ENCODE measurements at places on chromosomes 2 and 18. TPM values are rescaled to one million over a fixed set of nuclear protein-coding genes. Genes with fewer than 3 reads are reported as not detected.

Gene SGPP2
- 0.49 TPM for total RNA-seq

Gene TACR1
- total RNA-seq, result 2.1 TPM

Gene GCG
- total RNA-seq, result not detected

Gene FAM237A
- total RNA-seq, result not detected

Gene HMSD
- total RNA-seq, result not detected

Gene GAL3ST2
- 0.33 TPM for total RNA-seq

Gene DLGAP1
- total RNA-seq, result 2.6 TPM

Gene ASB18
- total RNA-seq, result not detected

Gene TFPI
- total RNA-seq, result 78.8 TPM

GRCh38 chr2:167265004-167265403, 376.7 kb downstream of the XIRP2 start:
- no peak for DNase-seq
- no peaks in the 10 kb centered on the region for H3K4me1 ChIP-seq
- H3K27me3 ChIP-seq, result no peaks in the 10 kb centered on the region

DNA sequence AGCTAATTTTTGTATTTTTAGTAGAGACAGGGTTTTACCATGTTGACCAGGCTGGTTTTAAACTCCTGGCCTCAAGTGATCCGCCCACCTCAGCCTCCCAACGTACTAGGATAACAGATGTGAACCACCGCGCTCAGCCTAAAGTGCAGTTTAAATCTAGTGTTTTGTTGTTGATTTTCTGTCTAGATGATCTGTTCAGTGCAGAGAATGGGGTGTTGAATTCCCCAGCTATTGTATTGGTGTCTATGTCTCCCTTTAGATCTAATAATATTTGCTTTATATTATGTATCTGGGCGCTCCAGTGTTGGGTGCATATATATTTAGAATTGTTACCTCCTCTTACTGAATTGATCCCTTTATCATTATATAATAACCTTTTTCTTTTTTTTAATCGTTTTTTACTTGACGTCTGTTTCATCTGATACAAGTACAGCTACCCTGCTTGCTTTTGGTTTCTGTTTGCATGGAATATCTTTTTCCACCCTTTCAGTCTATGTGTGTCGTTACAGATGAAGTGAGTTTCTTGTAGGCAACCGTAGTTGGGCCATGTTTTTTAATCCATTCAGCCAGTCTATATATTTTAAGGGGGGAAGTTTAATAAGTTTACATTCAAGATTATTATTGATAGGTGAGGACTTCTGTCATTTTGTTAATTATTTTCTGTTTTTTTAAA, 34.3 kb downstream of the GALM start:
- no peak overlapping the region for H3K27ac ChIP-seq
- peaks cover 12% of the 10 kb centered on the region for H3K4me1 ChIP-seq
- DNase-seq, result no peak
- peaks cover 3% of the 10 kb centered on the region for H3K36me3 ChIP-seq

- no peak for DNase-seq
- H3K36me3 ChIP-seq, result no peaks in the 10 kb centered on the region
- no peak overlapping the region for H3K4me3 ChIP-seq
- no peaks in the 10 kb centered on the region for H3K4me1 ChIP-seq
Observed at GRCh38 chr2:202689898-202690297, 55.1 kb downstream of the FAM117B start.

DNA sequence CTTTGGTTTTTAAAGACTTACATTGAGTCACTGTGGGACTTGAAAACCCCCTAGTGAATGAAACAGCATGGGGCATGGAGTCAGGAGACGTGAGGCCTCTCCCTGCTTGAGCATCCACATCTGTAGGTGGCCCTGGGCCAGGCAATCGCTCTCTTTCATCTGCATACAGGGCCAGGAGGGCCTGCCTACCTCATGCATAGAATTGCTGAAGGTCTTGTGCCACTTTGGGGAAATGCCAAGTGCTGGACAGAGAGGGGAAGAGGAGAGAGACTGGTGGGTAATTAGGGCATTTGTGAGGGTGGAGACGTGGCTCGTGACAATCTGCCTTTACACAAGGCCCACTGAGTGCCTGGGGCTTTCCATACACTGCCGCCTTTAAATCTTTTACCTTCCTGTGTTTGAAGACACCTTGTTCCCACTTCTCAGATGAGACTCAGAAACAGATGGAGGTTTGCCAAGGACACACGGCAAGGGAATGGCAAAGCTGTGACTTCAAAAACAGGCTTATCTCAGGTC, 322.2 kb upstream of the HS6ST1 start:
- H3K27ac ChIP-seq, result no peak overlapping the region
- H3K4me3 ChIP-seq, result no peak overlapping the region
- peak; percentile 51 for DNase-seq
- no peaks in the 10 kb centered on the region for H3K4me1 ChIP-seq

- H3K27me3 ChIP-seq, result no peaks in the 10 kb centered on the region
- H3K27ac ChIP-seq, result no peak overlapping the region
- peaks cover 66% of the 10 kb centered on the region for H3K36me3 ChIP-seq
- H3K4me1 ChIP-seq, result no peaks in the 10 kb centered on the region
- no peak overlapping the region for H3K4me3 ChIP-seq
Observed at GRCh38 chr2:97769711-97770110, 56.3 kb downstream of the ZAP70 start.

DNA sequence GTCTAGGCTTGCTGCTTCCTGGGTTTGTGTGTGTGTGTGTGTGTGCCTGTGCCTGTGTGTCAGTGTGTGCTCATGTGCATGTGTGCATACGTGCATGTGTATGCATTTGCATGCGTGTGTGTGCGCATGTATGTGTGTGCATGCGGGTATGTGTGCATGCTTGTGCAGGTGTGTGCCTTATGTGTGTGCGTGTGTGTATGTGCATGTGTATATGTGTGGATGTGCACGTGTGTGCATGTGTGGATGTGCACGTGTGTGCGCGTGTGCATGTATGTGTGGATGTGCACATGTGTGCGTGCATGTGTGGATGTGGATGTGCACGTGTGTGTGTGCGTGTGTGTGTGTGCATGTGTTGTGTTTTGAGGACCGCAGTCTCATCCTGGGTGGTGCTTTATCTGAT, 42.8 kb downstream of the LPIN1 start:
- H3K4me3 ChIP-seq, result no peak overlapping the region
- H3K27me3 ChIP-seq, result no peaks in the 10 kb centered on the region
- no peak for DNase-seq
- peaks cover 62% of the 10 kb centered on the region for H3K36me3 ChIP-seq

GRCh38 chr18:59286341-59286740, 13.1 kb upstream of the RAX start:
- no peak overlapping the region for H3K4me3 ChIP-seq
- H3K4me1 ChIP-seq, result no peaks in the 10 kb centered on the region
- H3K36me3 ChIP-seq, result no peaks in the 10 kb centered on the region

GRCh38 chr2:74843899-74844298, 10.0 kb downstream of the HK2 start:
- H3K4me1 ChIP-seq, result peaks cover 11% of the 10 kb centered on the region
- H3K36me3 ChIP-seq, result no peaks in the 10 kb centered on the region
- peak overlapping the region; percentile 67 for H3K27ac ChIP-seq
- DNase-seq, result peak; percentile 69
- H3K27me3 ChIP-seq, result no peaks in the 10 kb centered on the region
- no peak overlapping the region for H3K4me3 ChIP-seq

DNA sequence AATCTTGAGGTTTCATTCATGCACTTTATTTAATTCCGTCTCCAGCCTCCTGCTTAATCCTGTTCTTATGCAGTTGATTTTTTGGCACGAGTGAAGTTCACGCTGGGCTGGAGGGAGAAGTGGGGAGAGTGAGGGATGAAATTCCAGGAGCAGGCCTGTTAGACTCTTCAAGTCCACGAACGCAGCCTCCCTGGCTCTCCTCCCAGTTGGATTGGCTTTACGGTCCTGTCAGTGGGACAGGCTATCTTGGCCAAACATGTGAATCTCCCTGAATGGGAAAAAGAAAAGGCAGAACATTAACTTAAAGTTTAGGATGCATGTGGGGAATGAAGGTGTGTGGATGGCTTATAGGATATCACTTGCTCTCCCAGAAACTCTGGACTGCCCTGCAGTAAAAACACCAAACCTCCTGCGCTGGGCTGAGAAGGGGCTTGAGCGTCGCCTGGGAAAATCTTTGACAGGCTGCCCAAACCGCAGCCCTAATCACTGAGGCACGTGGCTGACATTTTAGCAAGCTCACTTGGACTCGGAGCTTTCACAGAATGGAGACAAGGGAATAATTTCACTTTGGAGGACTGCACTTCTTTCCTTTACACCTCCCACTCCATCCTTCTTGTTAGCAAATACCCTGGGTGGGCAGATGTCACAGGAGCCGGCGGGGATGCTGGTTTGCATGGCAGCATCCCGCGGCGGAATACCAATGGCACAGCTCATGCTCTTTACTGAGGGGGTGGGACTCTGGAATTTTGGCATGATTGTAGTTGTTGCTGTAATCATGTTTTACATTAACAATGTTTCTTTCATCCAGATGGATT, 93.9 kb downstream of the ACKR3 start:
- H3K4me1 ChIP-seq, result peaks cover 50% of the 10 kb centered on the region
- no peak overlapping the region for H3K4me3 ChIP-seq
- H3K27me3 ChIP-seq, result no peaks in the 10 kb centered on the region
- H3K27ac ChIP-seq, result peak overlapping the region; percentile 82
- peak; percentile 94 for DNase-seq
- no peaks in the 10 kb centered on the region for H3K36me3 ChIP-seq

DNA sequence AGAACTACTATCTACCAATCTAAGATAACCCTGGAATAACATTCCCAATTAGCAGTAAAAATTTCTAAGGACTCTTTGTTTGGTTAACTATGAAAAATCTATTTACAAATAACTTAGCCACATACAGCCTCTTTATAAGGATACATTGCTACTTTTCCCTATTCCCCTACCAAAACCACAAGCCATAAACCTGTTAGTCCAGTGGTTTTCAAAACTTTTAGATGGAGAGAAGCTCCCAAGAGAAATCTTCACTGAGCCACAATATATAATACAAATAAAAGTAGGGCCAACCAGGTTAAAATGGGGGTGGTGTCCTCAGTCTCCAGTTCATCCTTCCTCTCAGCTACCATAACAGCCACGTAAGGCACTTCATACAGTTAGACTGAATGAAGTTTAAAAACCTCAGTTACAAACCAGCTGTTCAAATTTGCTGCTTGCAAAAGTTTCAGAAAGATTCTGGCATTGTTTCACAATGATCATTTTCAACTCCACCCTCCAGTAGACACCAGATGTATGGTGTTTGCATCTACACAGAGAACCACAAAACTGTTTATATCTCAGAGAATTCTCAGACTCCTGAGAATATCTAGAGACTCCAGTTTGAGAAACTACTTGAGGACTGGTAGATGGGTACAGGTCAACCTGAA, 26.0 kb downstream of the SOS1 start:
- no peaks in the 10 kb centered on the region for H3K27me3 ChIP-seq
- peaks cover 32% of the 10 kb centered on the region for H3K4me1 ChIP-seq
- H3K27ac ChIP-seq, result no peak overlapping the region
- no peak overlapping the region for H3K4me3 ChIP-seq
- H3K36me3 ChIP-seq, result no peaks in the 10 kb centered on the region

GRCh38 chr18:48155856-48156255, 225.4 kb upstream of the SMAD2 start:
- H3K4me1 ChIP-seq, result peaks cover 12% of the 10 kb centered on the region
- no peak overlapping the region for H3K4me3 ChIP-seq
- H3K27me3 ChIP-seq, result no peaks in the 10 kb centered on the region
- no peak for DNase-seq

DNA sequence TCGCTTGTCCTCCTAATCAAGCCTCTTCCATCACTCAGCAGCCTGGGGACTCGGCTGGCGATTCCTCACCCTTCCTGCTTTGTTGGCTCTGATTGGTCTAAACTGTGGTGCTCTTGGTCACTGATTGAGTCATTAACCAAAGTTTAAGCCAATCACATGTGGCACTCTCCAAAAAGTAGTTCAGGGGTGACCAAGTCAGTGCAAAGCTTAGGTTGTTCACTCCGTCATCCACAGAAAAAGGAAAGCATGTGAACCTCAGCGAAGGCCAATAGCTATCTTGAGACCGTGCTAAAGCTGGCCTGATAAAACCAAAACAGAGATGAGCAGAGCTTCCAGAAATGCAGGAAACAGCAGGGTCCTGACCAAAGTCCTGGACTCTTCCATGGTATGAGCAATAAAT, 4.9 kb downstream of the ALPK2 start:
- H3K36me3 ChIP-seq, result no peaks in the 10 kb centered on the region
- no peaks in the 10 kb centered on the region for H3K4me1 ChIP-seq
- no peak for DNase-seq
- H3K27me3 ChIP-seq, result no peaks in the 10 kb centered on the region

DNA sequence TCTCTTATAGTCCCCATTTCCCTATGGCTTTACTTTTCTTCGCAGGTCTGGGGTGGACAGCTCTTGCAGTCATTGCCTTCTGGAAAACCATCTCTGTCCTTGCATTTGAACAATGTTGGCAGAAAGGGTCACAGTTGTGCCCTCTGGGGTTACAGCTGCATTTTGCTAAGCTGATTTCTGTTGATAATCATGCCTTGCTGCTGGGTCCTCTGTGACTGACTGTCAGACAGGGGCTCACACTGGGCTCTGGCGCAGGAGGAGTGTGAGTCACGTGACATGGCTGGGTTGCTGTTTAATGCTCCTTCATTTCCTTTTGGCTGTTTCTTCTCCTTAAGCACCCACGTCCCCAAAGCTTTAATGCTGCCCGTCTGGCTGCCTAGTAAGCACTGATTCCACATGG, 196.6 kb upstream of the LHCGR start:
- peaks cover 27% of the 10 kb centered on the region for H3K27me3 ChIP-seq
- no peak for DNase-seq
- no peak overlapping the region for H3K27ac ChIP-seq
- peaks cover 10% of the 10 kb centered on the region for H3K4me1 ChIP-seq

GRCh38 chr2:197071213-197071612, 144.7 kb upstream of the PGAP1 start:
- H3K27me3 ChIP-seq, result no peaks in the 10 kb centered on the region
- H3K36me3 ChIP-seq, result peaks cover 4% of the 10 kb centered on the region
- no peak overlapping the region for H3K4me3 ChIP-seq
- no peaks in the 10 kb centered on the region for H3K4me1 ChIP-seq

- no peak for DNase-seq
- H3K4me1 ChIP-seq, result no peaks in the 10 kb centered on the region
- no peaks in the 10 kb centered on the region for H3K27me3 ChIP-seq
- no peak overlapping the region for H3K4me3 ChIP-seq
- no peaks in the 10 kb centered on the region for H3K36me3 ChIP-seq
Observed at GRCh38 chr2:162591403-162592083, 247.0 kb downstream of the KCNH7 start.

GRCh38 chr2:152470861-152471854, 136.2 kb downstream of the FMNL2 start:
- DNase-seq, result no peak
- no peaks in the 10 kb centered on the region for H3K27me3 ChIP-seq
- no peaks in the 10 kb centered on the region for H3K36me3 ChIP-seq
- peaks cover 40% of the 10 kb centered on the region for H3K4me1 ChIP-seq
- H3K27ac ChIP-seq, result no peak overlapping the region
- no peak overlapping the region for H3K4me3 ChIP-seq
